Activated gamma-delta T cell (primary cell): ENCODE measurements at places on chromosomes 4 and X.

GRCh38 chrX:154142950-154143745 lies 895 bp upstream of the OPN1LW start:
- DNase-seq = no peak

GRCh38 chrX:6708041-6708440 lies 173.1 kb upstream of the VCX3A start:
- no peak for DNase-seq

DNA sequence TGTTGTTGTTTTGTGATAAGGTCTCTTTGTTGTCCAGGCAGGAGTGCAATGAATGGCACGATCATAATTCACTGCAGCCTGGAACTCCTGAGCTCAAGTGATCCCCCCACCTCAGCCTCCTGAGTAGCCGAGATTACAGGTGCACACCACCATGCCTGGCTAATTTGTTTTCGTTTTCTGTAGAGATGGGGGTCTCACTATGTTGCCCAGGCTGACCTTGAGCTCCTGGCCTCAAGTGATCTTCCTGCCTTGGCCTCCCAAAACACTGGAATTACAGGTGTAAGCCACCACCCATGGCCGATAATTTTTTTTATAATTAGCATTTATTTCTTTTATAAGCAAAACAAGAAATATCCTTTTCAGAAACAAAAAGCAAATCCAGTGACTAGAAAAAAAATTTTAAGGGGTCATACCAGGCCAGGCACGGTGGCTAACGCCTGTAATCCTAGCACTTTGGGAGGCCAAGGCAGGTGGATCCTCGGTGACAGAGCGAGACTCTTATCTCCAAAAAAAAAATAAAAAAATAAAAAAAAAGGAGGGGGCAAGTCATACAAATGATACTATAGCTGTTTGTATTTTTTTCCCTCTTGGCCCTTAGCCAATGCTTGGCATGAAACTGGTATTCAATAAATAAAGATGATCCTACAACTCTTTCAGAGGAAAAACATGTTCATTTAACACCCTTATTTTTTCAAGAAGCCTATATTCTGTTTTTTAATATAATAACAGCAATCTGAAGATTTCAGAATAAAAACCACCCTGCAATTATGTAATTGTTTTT lies 3.4 kb downstream of the PLAC8 start:
- DNase-seq = no peak

- DNase-seq = no peak
Observed at GRCh38 chrX:10423716-10424115, 196.7 kb downstream of the MID1 start.

- DNase-seq = no peak
Observed at GRCh38 chr4:180792541-180792940, 1450.7 kb upstream of the TENM3 start.

DNA sequence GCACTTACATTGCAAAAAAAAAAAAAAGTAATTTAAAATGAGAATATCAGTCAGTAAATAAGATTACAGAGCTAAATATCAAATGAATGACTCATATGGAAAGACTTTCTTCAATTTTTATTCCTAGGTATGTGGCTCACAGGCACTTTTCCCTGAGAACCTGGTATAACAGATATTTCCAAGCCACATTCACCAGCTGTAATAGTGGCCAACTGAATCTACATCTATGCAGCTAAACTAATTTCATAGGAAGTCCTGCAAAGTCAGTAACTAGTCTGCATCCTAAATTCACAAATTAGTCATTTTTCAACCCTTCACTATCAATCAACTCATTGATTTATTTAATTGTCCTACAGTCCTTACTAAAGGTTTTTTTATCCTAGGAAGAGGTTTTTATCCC lies 5.6 kb downstream of the PDE5A start:
- no peak for DNase-seq

- no peak for DNase-seq
Observed at GRCh38 chr4:168857546-168858314, 152.3 kb downstream of the CBR4 start.

- no peak for DNase-seq
Observed at GRCh38 chr4:150584111-150584915, 2.4 kb downstream of the MAB21L2 start.

- no peak for DNase-seq
Observed at GRCh38 chr4:174663216-174663615, 140.9 kb upstream of the HPGD start.

- DNase-seq = no peak
Observed at GRCh38 chr4:27027428-27027827, 166.8 kb downstream of the STIM2 start.

DNA sequence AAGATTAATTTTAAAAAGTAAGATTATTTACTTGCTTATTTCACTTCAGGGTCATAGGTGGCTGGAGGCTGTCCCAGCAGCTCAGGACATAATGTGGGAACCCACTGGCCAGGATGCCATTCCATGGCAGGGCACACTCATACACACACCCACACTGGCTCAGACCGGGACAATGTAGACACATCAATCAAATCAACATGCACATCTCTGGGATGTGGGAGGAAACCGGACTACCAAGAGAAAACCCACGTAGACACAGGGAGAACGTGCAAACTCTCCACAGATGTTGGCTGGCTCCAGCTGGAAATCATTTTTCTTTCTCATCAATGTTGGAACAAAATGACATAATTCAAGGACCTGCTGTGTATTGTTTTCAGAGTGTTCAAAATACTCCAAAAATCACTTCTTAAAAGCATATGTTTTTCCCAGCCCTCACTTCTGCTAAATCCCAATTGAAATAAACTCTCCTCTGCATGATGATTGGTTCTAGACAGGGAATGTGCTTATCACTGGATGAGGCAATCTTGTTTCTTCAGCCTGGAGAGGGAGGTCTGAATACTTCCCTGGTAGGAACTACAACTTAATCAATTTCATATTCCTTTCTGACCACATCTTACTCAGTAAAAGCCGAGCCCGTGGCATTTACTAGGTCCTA lies 18.6 kb upstream of the CPE start:
- DNase-seq = no peak

GRCh38 chr4:6071959-6072720 lies 53.9 kb upstream of the C4orf50 start:
- no peak for DNase-seq

DNA sequence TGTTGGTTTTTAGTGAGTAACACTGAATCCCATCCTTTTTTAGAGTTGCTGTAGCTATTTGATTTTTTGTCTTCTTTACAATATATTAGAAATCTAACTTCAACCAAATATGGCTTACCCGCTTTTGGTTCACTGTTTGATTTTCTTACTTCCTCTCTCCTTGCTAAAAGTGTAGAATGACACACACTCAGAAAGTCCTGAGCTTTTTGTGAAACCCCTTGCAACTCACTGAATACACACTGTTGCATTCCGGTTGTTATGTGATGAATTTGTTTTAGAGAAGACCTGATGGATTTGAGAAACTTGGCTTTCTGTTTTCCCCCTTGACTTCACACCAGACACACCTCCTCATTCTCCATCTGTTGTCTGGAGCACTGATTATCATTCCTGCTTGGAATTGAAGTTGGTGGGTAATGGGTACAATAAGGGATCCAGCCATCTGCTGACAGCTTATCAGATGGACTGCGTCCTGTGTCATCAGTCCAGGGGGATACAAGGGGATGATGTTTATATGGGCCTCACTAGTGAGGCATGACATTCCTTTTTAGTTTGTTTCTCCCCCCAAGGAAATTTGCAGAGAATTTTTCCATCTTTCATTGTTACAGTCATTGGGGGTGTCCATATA lies 5.2 kb downstream of the TMEM164 start:
- DNase-seq = no peak

DNA sequence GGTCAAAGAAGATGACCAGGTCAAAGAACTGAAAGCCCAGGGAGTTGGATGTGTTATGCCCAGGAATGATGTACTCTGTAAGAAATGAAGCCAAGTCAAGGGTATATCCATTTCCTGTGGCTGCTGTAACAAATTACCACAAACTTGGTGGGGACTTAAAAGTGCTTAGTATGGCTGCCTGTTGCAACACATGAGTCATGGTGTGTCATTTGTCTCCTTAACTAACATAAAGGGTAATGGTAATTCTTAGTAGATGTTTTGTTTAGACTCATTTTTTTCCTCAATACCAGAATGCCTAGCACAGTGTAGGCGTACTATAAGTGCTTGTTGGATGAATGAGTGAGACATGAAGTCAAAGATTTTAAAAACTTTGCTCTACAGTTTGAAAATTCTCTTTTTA lies 45.7 kb downstream of the SYTL5 start:
- no peak for DNase-seq

- DNase-seq = no peak
Observed at GRCh38 chrX:23631136-23631535, 36.2 kb upstream of the PRDX4 start.

DNA sequence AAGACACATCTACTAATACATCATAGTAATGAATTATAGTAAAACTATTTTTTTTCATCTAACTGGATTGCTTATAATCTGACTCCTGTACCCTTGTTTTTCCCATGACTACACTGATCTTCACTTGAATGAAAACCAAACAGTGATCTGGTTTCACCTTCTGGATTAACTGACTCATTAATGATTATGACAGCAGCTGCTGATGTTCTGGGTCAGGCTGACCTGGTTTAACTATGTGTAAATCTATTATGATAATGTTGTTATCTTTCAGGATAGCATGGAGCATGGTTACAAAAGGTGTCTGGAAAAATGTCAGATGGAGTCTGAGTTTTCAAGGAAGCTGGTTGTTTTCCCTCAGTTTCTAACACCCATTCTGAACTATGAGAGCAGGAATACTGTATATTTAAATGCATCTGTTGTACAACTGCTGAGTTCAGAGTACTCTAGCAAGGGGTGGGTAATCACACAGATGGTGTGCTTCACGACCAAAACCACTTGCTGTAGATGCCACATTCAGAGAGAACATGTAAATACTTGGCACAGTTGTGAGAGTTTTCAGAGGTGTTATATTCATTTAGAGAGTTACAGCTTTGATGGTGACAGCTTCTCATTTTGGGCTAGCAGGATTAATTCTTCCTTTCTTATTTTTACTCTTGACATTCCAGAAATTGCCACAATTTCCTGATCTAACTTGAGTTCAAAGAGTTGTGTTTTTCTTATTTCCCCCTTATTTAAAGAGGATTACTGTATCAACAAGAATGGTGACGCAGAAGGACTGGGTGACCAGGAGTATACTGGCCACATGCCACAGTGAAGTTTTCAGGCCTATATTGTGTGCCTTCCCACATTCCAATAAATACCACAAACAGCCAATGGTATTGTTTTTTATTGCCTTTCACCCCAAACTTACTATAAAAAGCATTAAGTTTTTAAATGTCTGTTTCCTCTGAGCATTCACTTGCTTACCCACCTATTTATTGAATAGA lies 249.7 kb upstream of the TET2 start:
- no peak for DNase-seq

GRCh38 chrX:130039847-130040246 lies 57.4 kb downstream of the BCORL1 start:
- DNase-seq = no peak

DNA sequence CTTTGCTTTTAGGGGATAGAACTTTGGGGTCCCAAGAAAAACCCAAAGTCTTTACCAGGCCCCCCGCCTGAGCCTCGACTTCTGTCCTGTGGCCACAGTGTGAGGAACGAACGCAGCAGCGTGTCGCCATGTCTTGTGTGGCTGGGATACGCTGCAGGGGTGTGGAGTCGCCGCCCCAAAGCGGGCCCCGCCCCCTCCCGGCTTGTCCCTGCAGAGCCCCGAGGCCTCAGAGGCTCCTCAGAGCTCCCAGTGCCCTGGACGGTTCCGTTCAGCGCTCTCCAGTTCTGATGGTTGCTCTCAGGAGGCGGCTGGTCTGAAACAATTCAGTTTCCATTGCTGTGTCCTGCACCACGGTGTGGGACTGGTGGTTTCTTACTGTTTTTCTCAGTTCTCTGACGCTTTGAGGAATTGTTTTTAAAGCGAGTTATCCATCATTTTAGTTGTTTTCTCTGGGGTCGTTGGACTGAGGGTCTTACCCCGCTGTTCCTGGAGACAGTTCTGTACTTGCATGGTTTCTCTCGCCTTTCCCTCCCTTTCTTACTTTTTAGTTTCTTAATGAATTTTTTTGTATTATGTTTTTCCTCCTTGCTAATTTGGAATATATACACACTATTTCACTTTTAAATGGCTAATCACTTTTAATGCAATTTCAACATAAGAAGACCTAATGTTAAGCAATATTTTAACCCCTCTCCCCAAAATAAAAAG lies 1.6 kb upstream of the IDUA start:
- DNase-seq = peak; percentile 32
